ENCODE measurements at places on chromosomes 12 and 14.

- DNase-seq, result no peak
Measured at GRCh38 chr14:94081386-94081820, 293 bp downstream of the IFI27L1 start.

GRCh38 chr12:77471801-77472200, 358.9 kb upstream of the NAV3 start:
- no peak for DNase-seq

DNA sequence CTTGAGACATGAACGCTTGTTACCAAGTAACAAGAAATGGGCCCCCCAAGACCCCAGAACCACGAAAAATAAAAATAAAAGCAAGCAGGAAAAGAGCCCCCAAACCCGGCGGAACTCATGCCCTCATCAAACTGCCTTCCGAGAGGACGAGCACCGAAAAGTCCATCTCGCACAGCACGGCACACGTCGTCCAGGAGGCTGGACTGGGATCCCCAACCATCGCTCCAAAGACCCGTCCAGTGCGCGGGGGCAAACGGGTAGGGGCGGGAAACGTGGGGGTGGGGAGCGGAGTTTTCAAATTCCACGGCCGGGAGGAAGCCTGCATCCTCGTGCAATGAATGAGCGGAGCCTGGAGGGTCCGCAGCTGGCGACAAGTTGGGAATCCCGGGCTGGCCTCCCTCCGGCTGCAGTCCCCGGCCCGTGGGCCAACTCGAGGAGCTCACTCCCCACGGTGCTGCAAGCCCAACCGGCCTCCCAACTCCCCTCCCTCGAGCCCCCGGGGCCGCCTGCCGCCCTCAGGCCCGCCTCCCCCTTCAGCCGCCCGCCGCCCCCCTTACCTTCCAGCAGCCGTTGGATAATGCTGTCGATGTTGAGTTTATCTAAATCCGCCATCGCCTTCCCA, 484 bp downstream of the PPP1CC start:
- DNase-seq, result no peak

GRCh38 chr14:38074081-38074480, 133.6 kb upstream of the SSTR1 start:
- DNase-seq, result no peak

DNA sequence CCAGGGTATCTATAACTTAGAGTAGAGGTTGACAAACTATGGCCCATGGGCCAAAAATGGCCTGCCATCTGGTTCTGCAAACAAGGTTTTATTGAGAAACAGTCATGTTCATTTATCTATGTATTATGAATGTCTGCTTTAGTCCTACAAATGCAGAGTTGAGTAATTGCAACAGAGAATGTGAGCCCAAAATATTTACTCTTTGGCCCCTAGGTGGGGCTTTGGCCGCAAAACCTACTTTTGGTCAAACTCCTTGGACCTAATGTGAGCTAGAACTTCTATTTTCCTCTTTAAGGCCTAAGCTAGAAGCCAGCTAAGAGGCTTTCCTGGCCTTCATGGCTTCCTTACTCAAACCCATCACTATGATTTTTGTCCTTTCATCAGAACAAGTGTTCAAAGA, 379.1 kb downstream of the NELL2 start:
- no peak for DNase-seq

- DNase-seq, result no peak
Measured at GRCh38 chr14:78836777-78837176, 666.6 kb downstream of the NRXN3 start.

DNA sequence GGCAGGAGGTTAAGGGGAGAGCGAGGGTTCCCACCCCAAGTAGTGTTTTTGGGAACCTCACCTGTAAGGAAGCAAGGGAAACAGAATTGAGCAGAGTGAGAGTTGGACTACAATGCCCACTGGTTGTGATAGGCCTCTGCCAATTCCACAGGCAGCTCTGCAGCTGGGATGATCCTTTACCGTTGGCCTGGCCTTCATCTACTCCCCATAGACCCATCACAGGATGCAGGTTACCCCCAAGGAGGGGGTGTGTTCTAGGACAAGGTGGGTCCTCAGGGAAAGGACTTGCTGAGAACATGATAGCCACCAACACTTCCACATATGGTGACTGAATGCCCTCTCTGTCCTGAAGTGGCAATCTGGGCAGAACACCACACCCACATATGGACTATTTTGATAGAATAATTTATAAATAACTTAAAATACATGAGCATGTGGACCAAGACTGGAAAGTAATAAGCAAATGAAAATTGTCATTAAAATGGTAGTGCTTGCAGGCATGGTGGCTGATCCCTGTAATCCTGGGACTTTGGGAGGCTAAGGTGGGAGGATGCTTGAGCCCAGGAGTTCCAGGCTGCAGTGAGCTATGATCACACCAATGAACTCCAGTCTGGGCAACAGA, 8.4 kb downstream of the PHLDA1 start:
- no peak for DNase-seq

Measured in right forelimb (tissue), 1 donor.